ENCODE measurements at places on chromosomes 11 and 22.

- DNase-seq, result no peak
These were observed 90.3 kb upstream of the MTMR2 start for GRCh38 chr11:96014217-96014616.

DNA sequence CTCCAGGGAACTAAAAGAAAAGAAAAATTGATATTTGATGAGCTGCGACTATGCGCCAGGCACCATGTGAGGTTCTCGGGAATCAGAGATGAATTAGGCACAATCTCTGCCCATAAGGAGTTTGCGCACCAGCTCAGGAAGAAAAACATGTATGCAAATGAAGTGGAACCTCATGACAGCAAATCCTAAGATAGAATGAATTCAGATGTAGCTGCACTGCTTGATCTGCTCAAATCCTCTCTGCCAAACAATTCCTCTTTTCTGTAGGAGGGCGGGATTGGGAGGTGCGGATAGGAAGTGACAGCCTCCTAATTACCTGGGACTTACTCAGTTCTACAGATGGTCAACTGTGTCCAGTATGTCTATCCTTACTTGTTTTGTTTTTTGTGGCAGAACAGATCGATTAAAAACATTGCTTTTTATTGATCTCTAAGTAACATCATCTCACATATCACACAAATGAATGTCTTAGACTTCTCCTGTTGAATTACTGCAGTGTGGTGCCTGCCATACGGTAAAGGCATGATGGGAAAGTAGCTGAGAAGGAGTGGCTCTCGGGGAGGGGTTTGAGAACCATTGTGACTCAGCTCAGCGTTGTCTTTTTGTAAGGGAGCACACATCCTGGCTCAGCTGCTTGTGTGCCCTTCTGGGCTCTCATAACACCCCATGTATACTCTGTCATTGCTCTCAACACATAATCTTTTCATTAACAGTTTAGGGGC is 13.9 kb downstream of the CRTAM start:
- DNase-seq, result no peak

GRCh38 chr11:17812091-17812864 is 77.7 kb downstream of the KCNC1 start:
- DNase-seq, result no peak

- DNase-seq, result no peak
These were observed 1099.2 kb downstream of the LRRC4C start for GRCh38 chr11:40360206-40360798.

DNA sequence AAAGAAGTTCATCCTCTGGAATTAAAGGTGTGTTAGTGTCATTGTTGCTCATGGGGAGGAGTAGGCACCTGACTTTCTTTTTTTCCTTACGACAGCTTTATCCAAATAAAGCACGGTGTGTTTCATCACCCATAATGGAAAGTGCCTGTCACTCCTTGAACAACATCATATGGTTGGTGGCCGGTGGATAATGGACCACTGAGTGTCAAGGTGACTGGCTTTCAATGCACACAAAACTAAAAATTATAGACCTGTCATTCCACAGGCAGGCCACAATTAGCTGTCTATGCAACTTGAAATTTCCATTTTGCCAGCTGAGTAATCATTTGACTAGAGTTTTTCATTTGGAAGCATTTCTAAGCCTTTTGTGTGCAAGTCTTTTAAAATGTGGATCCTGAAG is 45.0 kb upstream of the MPPED2 start:
- no peak for DNase-seq

DNA sequence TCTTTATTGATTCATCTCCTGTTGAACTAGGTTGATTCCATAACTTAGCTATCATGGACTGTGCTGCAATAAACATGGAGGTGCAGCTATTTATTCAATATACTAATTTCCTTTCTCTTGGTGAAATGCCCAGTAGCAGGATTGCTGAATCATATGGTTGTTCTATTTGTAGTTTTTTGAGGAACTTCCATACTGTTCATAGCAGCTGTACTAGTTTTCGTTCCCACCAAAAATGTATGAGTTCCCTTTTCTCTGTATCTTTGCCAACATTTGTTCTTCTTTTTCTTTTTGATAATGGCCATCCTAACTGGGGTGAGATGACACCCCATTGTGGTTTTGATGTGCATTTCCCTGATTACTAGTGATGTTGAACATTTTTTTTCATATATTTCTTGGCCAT is 87.2 kb upstream of the NAV2 start:
- DNase-seq, result no peak
